ENCODE measurements at places on chromosomes 7 and 10.

GRCh38 chr10:75851580-75852345 is 420.3 kb downstream of the LRMDA start:
- DNase-seq, result no peak

DNA sequence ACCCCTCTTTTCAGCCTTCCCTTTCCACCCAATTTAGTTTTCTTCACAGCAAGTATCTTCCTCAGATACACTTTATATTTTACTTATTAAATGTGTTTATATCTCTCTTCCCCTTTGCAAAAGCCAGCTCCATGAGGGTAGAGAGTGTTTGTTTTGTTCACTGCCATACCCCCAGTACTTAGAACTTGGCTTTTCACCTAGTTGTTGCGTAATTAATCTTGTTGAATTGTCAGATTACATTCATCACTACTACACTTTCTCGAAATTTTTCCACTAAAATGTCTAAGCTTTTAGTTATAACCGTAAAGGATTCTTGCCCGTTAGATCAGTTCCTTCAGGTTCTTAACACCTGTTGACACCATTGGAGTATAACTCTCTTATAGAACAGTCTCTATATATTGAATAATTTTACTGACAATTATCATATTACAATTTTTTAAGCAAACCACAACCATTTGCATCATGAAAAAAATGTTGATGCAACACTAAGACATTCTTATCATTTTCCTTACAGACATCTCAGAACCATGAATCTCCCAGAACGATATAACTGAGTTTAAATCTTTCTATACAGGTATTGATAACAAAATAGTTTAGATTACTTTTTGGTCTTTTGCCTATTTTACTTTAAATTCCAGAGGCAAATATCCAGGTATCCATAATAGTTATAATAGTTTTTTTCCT is 29.9 kb downstream of the VWDE start:
- no peak for DNase-seq

DNA sequence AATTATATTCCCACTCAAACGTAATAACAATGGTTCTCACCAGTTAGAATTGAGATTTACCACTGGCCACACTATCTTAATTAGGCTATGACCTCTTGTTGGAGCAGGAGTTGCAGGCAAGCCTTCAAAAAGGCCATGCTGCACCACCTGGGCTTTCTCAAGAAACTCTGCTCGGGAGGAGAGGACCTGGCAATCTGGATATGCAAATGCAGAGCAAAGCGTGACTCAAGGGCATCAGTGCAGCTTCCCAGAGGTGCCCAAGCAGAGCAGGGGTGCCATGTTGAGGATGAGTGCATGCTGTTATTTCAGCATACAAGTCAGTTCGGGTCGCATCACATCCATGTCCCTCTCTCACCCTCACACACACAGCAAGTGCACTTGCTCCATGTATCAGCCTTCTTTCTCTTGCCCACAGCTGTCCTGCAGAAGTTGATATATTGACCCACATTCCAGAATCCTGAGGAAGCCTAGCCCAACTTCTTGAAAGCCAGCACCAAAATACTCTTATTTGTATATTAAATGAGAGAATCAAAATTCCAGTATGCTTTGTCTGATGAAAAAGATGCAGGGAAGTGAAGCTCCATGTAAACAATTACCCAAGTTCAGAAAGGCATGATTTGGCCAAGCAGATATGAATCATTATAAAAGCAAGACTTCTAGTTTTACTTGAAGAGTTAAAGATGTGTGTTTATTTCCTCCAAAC is 55.7 kb upstream of the IL6 start:
- DNase-seq, result no peak

- DNase-seq, result peak; percentile 14
Measured at GRCh38 chr10:111076191-111076681, 593 bp upstream of the ADRA2A start.

DNA sequence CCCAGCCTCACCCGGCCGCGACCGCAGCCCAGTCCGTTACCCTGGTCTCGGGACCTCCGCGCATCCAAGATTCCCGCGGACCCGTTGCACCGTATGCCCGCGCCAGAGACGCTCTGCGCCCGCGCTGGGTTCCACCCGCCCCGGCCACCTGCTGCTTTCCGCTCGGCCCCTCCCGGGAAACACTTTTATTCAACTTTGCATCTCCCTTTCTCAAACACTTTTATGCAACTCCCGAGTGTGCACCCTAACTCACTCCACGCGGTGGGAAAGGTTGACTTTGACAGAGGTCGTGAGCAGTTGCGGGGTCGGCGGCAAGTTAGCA is at the start of gene ODAD2:
TSS of gene ODAD2 (minus strand) at position 126 of the 322 bp plus-strand sequence. CDS start 3,937 bp downstream, outside the sequence.
- DNase-seq, result no peak

DNA sequence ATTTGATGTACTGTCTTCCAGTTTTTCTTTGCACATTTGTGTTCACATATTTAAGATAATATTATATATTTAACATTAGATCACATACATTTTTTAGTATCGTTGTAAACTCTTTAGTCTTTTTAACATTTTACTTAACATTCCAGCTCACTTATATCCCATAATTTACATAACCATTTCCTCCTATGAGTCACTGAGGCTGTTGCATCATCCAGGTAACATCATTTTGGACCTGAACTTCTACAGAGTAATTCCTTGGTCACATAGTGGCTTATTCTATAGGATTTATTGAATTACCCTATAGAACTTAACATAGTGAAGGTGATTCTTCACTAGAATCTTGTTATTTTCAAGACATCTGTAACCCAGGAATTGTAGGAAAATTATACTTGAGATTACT is 194.4 kb downstream of the POU6F2 start:
- DNase-seq, result no peak

- no peak for DNase-seq
Measured at GRCh38 chr7:28311670-28312069, 100.6 kb upstream of the CREB5 start.

DNA sequence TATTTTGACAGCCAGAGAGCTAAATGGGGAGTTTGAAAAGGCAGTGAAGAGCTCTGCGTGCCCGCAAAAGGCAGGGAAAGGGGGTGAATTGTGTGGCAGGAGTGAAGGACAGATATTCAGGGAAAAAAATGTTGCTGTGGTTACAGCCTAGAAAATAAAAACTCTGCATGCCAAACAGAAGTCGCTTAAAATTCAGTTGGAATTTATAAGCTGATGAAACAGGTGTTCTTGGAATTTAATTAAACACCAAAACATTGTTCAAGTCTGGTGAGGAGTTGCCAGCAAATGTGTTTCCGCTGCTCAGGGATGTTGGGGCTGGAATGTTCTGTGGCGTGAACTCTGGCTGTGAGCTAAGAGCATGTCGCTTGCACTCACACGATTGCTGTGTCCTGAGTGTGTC is 169.3 kb downstream of the ADRA2A start:
- DNase-seq, result no peak

- no peak for DNase-seq
Measured at GRCh38 chr7:158327571-158328180, 259.9 kb downstream of the PTPRN2 start.

DNA sequence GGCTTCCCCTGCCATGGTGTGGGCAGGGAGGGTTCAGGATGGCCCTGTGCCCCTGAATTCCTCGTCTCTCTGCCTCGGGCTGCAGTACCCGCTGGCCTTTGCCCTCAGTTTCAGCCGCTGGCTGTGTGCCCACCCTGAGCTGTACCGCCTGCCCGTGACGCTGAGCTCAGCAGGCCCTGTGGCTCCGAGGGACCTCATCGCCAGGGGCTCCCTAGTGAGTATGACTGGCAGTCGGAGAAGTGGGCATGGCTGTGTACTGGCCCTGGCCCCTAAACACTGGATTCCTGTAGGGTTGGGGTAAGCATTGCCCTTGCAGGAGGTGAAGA is 59.6 kb downstream of the PALD1 start:
- DNase-seq, result no peak

DNA sequence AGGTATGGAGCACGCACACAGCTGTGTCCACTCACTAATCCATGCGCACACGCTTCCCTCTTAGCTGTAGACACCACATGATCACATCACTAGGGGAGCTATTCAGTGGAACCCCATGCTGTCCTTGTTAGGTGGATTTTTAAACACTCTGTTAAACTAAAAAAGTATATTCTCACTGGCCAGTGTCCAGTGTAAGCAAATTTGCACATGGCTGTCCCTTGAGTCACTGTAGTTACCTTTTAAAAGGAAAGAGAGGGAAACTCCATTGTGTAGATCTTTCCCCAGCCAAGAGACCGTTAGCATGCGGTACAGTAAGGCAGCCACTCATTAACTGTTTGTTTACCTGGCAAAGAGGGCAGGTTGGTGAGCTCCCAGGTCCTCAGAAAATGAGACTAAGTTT is 81.6 kb upstream of the INSYN2A start:
- DNase-seq, result no peak

DNA sequence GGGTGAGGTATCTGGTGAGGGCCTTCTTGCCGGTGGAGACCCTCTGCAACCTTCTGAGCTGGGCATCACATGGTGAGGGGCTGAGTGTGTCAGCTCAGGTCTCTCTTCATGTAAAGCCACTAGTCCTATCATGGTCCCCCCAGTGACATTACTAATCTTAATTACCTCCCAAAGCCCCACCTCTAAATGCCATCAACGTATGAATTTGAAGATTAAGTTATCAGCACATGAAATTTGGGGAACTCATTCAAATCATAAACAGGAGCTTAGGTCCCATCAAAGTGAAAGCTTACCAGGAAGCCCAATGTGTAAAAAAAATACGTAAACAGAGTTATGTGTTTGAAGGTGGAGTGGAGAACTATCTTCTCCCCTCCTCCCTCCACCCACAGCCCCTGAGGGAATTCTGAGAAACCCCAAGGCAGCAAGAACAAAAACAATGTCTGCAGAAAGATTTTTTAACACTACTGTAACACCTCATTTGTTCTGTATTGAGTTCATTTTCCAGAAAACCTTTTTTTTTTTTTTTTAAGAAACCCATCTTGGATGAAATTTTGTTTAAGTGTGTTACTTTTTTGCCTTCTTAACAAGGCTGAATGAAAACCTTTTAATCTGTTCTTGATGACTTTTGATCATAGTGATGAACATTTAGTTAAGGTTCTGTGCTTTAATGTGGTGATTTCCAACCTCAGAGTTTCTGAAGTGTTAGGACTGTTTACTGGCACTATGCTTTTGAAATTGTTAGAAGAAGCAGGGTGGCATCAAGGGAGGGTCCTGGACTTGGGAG is 19.1 kb upstream of the PCGF5 start:
- DNase-seq, result no peak

GRCh38 chr7:144006692-144007042 is 6.5 kb downstream of the OR6B1 start:
- no peak for DNase-seq

DNA sequence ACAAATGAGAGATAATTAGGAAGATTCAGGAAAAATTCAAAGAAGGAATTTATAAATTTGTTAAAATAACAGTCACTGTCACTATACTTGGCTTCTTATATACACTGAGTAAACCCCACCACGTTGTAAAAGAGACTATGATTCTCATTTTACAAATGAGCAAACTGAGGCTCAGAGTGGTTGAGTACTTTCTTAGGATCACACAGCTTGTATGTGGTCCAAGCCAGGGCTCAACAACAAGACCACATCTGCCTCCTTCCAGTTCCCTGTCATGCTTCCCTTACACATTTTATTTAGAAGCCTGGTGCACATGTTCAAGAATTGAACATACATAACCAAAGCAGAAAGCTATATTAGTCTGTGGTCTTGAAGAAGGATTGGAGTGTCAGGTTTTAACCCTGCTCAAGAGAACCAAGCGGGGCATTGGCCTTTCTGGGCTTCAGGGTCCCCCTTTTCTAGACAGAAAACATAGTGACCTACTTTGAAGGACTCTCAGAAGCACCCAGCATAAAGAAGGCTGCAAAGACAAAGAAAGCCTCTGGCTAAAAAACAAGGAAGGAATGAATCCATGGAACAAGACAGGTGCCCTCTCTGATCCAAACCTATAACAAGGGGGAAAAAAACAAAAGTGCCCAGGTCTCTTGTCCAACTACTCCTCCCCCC is 846 bp downstream of the MRLN start:
- DNase-seq, result no peak

- DNase-seq, result no peak
Measured at GRCh38 chr10:19970717-19971116, 154.5 kb downstream of the PLXDC2 start.

GRCh38 chr7:6268023-6268900 is 4.2 kb downstream of the CYTH3 start:
- no peak for DNase-seq

DNA sequence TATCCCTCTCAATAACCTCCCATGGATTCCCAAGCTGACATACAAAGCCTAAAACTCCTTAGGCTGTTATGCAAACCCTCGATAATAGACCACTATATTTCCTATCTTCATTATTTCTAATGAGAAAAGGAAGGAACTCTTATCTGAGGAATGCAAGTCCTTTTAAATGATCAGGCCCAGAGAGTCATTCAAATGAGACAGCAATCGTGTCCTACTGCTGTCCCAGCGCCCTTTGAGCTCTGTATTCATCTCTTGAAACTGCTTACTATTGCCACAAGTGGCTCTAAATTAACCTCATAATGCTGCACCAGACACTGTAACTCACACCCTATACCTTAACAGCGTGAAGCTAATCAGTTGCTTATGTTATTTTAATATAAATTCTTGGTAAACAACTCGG is 182.1 kb upstream of the NAMPT start:
- no peak for DNase-seq

GRCh38 chr7:128672927-128673517 is 930 bp downstream of the GARIN1A start:
- no peak for DNase-seq

- DNase-seq, result no peak
Measured at GRCh38 chr7:108280136-108280535, 150.0 kb upstream of the LAMB4 start.

DNA sequence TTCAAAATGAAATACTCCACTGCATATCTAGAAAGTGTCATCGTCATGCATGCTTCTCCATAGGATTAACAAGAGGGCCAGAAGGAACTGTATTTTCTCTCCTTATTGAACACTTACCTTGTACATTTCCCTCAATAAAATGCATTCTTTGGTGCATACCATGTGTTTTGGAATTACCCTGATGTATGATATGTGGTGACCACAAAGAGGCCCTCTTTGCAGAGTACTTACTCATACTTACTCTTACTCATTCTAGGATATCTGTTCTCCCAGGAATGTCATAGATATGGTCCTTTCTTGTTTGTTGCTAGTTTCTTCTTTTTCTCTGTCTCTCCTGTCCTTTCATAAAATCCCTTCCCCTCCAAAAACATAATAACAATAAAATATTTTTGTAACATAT is 1087.1 kb upstream of the POT1 start:
- no peak for DNase-seq

- no peak for DNase-seq
Measured at GRCh38 chr7:100516135-100516812, 22.7 kb upstream of the AGFG2 start.

GRCh38 chr10:81944609-81945008 is 69.6 kb downstream of the NRG3 start:
- no peak for DNase-seq

GRCh38 chr10:21090609-21091082 is 193.5 kb upstream of the NEBL start:
- no peak for DNase-seq

DNA sequence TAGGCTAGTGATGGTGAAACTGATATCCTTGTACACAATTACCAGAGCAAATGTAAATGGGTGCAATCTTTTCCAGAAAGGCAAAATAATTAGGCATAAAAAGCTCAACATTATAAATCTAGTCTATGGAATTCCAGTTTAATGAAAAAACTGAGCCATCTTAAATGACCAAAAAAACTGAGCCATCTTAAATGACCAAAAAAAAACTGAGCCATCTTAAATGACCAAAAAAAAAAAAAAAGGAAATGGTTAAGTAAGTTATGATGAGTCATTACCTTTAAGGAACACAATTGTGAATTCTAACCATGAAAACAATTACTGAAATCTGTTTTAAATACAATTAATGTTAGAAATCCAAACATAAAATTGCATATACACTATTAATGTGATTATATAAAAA is 25.3 kb downstream of the USP6NL start:
- no peak for DNase-seq

GRCh38 chr7:145817687-145818086 is 298.9 kb upstream of the CNTNAP2 start:
- DNase-seq, result no peak

Measured in activated CD8-positive, alpha-beta memory T cell treated with anti-CD3 and anti-CD28 coated beads for 1 hour (primary cell).